Islet precursor cell (in vitro differentiated cells): ENCODE measurements at places on chromosomes 5 and 9.

DNA sequence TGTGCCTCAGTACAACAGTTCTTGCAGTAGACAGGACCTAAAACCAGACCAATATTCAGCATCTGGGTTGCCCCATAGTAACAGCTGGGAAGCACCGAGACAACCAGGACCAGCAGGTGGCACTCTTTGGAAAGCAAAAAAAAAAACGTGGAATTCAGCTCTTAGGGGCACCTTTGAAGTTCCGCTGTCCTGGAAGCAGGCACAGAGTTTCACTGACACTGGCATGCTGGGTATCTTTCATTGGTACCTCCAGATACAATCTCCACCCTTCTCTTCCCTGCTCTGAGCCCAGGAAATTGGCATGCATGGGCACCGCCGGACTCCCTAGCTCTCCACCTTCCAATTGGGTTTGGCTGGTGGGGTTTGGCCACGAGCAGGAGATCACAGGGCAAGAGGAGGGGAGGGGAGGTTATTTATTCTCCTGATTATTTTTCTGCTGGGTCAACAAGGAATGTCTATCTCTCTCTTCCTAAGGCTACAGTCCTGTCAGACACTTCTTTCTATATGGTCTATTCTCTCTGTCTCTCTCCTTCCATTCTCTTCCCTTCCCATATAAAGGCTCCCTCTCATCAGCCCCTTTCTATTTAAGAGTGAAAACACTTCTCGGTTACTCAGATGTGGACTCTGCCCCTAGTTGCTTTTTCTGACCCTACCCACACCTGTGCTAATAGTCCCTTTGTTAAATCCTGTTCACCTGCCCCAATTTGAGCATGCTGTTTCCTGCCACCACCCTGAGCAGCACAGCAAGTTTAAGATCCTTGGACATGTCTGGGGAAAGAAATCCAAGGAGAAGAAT lies 1.9 kb upstream of the IDNK start:
- DNase-seq = peak; percentile 70

GRCh38 chr5:173498739-173499470 lies 117.5 kb downstream of the BOD1 start:
- DNase-seq = peak; percentile 74

GRCh38 chr5:64690417-64691151 lies at the start of gene SHISAL2B:
SHISAL2B (plus strand) TSS chr5:64690503; CDS start chr5:64690624, 121 bp downstream.
- DNase-seq = peak; percentile 81

GRCh38 chr5:78983601-78984438 lies 1.3 kb downstream of the ARSB start:
- DNase-seq = no peak

- no peak for DNase-seq
Measured at GRCh38 chr5:77748160-77748559, 28.0 kb downstream of the TBCA start.

DNA sequence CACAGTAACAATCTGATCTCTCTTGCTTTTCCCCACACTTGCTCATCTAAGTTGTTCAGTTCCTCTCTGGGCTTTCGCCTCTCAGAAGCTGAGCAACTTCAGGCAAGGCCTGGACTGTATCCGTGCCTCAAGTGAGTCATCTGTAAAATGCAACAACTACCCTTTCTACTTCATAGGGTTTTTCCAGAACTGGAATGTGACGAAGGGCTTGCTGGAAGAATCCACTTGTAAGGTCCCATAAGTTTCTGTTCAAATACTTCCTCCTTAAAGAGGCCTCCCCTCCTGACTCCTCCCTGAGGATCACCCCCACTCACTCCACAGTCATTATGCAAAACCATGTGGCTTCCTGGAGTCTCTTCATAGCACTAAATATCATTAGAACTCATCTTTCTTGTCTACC lies 17.5 kb upstream of the INSYN2B start:
- no peak for DNase-seq

- peak; percentile 68 for DNase-seq
Measured at GRCh38 chr5:122267185-122267584, 44.9 kb upstream of the SNCAIP start.

DNA sequence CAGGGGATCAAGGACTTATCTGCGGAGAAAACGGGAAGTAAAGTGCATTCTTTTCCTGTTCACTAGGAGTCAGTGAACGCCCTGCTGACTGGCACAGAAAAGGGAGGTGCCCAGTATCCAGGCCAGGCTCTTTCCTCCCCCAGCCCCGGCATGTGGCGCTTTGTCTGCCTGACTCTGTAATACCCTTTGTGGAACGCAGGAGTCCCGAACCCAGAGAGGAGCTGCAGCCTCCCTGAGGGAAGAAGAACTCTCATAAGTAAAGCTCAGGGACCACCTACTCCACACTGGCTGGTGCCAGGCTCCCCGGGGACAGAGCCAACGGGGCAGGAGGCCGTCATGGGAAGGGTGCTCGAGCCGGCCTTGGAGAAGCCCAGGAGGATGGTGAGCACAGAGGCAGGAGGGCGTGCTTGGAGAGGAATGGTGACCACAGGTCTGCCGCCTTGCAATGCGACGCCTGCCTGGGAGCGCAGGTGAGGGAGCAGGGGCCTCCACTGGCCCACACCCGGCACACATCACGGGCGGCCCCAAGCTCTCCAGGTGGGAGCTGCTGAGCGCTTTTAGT lies 31.5 kb downstream of the VAV2 start:
- DNase-seq = no peak

- DNase-seq = peak; percentile 75
Measured at GRCh38 chr5:137734962-137735554, 831 bp downstream of the KLHL3 start.
